ENCODE measurements at places on chromosomes 3 and 15.
A peak's percentile ranks its signal among the peaks of the same experiment; 100 is the strongest.

DNA sequence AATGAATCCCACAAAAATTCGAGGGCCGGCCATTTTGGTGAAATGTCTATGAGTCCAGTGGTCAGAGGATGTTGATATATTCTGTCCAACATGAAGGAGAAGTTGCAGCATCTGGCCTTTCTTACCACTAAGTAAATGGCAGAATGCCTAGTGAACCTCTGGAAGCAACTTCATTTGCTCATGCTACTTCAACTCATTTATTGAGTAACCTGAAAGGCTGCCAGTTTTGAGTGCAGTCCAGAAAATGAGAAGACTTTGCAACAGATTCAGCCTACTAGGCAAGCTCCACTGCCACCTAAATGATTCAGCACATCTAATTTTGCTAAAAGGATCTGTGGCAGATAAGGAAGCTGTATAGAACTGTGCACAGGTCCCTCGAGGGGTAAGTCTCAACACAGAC is 265.0 kb downstream of the OPA1 start:
- no peak for DNase-seq

DNA sequence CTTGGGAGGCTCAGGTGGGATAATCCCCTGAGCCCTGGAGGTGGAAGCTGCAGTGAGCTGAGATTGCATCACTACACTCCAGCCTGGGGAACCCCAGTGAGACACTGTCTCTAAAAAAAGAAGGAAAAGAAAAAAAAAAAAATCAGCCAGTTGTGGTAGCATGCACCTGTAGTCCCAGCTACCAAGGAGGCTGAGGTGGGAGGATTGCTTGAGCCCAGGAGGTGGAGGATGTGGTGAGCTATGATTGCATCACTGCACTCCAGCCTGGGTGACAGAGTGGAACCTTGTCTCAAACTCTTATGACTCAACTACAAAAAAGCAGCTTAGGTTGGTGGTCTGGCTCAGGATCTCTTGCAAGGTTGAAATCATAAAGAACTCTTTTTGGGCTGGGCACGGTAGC is 19.3 kb upstream of the GPX1 start:
- peak; percentile 39 for DNase-seq

DNA sequence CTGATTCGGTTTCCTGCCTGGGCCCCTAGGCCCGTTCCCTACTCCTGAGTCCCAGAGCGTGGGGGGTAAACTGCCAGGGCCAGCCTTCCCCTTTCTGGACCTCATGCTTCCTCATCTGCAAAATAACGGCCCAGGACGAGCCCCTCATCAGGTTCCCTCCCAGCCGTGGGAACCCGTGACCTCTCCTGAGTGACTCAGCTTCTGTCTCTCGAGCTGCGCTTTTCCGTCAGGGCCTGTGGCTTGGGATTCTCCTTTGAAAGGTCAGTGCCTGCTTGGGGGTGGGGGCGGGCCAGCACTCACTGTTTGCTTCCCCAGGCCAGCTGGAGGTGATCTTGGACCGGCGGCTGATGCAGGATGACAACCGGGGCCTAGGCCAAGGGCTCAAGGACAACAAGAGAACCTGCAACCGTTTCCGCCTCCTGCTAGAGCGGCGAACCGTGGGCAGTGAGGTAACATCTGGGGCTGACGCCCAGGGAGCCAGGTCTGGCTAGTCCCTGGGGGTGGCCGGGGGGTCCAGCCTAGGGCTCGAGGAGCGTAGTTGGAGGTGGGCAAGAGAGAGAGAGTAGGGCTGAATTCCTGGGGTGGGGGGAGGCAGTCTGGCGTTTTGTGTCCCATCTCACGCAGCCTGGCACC is 12.8 kb downstream of the MAN2A2 start:
- no peak for DNase-seq

DNA sequence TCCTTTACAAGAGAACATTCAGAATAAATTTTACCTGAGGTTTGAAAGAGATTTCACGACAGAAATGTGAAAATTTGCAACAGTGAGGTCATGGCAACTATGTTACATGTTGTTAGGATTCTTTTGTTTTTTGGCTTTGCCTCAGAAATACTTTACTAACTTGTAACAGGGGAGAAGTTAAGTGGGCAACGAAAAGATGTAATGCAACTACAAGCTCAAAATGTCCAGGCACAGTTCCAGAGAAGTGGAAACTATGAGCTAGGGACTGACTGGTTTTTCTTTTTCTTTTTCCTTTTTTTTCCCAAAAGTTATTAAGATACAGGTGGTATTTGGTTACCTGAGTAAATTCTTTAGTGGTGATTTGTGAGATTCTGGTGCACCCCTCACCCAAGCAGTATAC is 111.5 kb upstream of the PPP2R3A start:
- DNase-seq = no peak

DNA sequence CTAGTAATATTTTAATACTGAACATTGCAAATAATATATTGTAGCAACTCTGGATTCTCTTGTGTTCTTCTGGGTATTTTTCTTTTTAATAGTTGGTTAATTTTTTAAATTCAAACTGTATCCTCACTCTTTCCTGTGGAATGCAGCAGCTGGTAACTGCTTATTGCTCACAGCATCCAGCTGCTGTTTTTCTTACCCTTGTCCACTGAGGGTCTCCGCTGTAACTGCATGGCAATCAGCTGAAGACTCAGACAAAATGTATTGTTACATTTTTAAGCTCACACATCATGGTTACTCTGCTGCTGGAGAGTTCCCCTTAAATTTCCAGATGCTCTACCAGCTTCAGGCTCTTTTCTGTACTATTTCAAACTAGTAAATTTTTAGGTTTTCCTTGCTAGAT is 227.6 kb downstream of the MBNL1 start:
- DNase-seq = no peak

- no peak for DNase-seq
Observed at GRCh38 chr3:134143828-134144401, 106.7 kb downstream of the RYK start.

GRCh38 chr15:79115986-79116665 is 25.5 kb upstream of the RASGRF1 start:
- DNase-seq = no peak

DNA sequence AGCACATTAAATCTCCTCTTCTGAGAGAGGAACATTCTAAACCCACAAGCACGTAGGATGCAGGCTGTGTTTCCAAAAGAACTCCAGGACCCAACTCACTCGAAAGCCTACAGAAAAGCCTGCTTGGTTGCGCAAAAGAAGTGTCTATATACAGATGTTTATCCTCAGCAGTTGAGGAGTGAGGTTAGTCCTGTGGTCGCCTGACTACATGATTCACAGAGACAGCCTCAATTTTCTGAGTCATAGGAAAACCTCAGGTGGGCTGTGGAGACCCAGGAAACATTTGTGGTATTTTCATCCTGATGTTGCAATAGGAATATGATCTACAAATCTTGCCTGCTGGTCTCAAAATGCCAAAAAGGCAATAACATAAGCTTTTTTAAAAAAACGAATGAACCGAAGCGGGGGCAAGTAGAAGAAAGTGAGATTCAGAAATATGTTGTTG is 183.8 kb upstream of the THRB start:
- no peak for DNase-seq

DNA sequence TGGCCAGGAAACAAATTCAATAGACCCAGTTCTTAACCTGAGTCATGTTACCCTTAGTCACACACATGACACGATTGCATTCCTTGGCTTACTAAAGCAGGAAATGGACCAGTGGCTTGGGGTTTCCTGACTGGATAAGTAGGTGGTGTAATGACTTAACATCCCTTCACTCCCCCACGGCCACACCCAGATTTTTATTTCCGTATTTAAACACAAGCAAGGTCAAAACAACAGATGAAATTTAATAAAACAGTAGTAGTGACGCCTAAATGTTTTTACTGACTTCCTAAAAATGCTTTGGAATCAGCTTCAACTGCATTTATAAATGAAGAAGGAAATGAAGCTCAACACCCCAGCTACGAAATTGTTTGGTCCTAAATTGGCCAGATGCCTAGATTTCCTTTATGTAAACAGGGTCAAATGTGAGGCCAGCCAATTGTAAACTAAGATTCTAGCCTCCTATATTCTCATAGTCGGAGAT is 324.3 kb downstream of the CHST2 start:
- DNase-seq = no peak
